ENCODE measurements at places on chromosomes 1 and 21. TPM values are rescaled to one million over a fixed set of nuclear protein-coding genes. Genes with fewer than 3 reads are reported as not detected.

The AADACL3 gene
- total RNA-seq, result not detected

The PIK3C2B gene
- 20.1 TPM for total RNA-seq

DNA sequence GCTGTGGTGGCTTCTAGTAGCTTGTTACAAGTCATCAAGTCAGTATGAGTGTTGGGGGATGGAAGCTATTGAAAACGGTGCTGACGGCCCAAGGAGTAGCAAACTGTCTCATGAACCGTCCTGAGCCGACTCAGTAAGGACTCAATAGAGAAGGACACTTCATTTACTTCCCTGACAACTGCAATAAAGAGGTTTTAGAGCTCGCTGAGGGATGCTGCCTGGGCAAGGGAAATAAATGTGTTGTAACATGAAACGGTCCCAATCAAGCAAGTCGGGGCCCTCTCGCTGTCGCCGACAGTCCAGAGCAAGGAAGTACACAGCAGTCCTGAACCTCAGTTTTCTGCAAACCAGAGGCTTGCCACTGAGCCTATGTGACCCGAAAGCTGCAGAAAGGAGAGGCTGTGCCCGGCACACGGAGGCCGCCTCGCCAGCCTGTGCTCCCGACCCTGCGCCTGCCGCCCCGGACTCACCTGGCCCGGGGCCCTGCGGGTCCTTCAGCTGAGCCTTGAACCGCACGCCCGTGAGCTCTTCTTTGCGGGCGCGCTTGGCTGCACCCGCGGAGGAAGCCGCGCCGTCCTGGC, 423 bp downstream of the URB1 start:
- no peak for DNase-seq

GRCh38 chr1:111909030-111909429, 80.4 kb downstream of the KCND3 start:
- DNase-seq, result no peak
